HFFc6 (cell line): ENCODE measurements at places on chromosomes 13 and 19.

- DNase-seq: no peak
These were observed 85.6 kb upstream of the RXFP2 start for GRCh38 chr13:31653730-31654129.

GRCh38 chr19:3443840-3444694 lies 36.3 kb downstream of the SMIM24 start:
- peak; percentile 35 for DNase-seq

DNA sequence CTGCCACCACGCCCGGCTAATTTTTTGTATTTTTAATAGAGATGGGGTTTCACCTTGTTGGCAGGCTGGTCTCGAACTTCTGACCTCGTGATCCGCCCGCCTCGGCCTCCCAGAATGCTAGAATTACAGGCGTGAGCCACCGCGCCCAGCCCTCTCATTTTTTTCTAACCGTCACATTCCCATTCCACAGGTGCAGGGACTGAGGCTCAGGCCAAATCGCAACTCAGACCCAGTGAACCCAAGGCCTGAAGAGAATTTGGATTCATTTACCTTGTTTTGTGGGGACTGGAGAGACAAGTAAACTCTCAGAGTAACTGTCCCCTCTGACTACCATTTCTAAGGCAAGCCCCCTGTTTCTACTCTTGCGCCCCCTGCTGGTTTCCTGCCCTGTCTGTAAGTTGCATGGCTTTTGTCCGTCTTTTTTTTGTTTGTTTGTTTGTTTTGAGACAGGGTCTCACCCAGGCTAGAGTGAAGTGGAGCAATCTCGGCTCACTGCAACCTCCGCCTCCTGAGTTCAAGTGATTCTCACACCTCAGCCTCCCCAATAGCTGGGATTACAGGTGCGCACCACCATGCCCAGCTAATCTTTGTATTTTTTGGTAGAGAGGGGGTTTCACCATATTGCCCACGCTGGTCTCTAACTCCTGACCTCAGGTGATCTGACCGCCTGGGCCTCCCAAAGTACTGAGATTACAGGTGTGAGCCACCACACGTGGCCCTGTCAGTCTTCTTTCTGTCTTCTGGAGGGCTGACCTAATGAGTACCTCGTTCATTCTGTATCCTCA lies 2.3 kb upstream of the STRN4 start:
- DNase-seq: peak; percentile 49

GRCh38 chr13:76813891-76814290 lies 72.3 kb downstream of the KCTD12 start:
- no peak for DNase-seq
